ENCODE measurements at places on chromosomes 2 and 18.

- H3K36me3 ChIP-seq, result no peaks in the 10 kb centered on the region
- DNase-seq, result no peak
- no peak overlapping the region for H3K27ac ChIP-seq
- no peaks in the 10 kb centered on the region for H3K27me3 ChIP-seq
- no peak overlapping the region for H3K4me3 ChIP-seq
- H3K4me1 ChIP-seq, result peaks cover 11% of the 10 kb centered on the region
Measured at GRCh38 chr2:5911718-5912117, 219.5 kb downstream of the SOX11 start.

- H3K27me3 ChIP-seq, result no peaks in the 10 kb centered on the region
- H3K4me1 ChIP-seq, result no peaks in the 10 kb centered on the region
- no peak for DNase-seq
- H3K36me3 ChIP-seq, result no peaks in the 10 kb centered on the region
- no peak overlapping the region for H3K4me3 ChIP-seq
Measured at GRCh38 chr2:234863043-234863934, 88.5 kb upstream of the SH3BP4 start.

GRCh38 chr18:48959921-48960920 is 9.5 kb upstream of the SMAD7 start:
- H3K27me3 ChIP-seq, result no peaks in the 10 kb centered on the region
- no peak overlapping the region for H3K27ac ChIP-seq
- H3K4me3 ChIP-seq, result no peak overlapping the region

DNA sequence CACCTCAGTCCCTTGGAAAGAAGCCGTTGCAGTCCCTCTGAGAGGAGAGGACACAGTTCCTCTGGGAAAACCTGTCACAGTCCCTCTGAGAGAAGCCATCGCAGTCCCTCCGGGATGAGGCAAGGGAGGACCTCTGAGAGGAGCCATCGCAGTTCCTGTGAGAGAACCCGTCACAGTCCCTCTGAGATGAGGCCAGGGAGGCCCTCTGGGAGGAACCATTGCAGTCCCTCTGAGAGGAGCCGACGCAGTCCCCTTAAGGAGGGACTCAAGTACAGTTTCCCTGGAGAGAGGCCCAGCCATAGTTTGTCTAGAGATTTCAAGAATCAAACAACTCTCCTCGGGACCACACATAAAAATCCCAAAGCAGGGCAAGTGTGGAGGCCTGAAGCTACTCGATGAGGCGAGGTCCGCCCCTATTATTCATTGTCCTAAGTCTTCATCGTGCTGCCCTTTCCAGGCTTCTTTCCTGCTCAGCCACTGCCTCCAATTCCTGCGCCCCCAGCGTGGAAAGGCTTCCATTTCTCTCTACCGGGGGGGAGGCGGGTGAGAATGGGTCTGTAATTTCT is 630 bp upstream of the ZNF512 start:
- no peaks in the 10 kb centered on the region for H3K27me3 ChIP-seq
- DNase-seq, result no peak
- peak overlapping the region; percentile 85 for H3K4me3 ChIP-seq

- H3K4me3 ChIP-seq, result no peak overlapping the region
- DNase-seq, result peak; percentile 83
- no peaks in the 10 kb centered on the region for H3K27me3 ChIP-seq
- H3K27ac ChIP-seq, result peak overlapping the region; percentile 63
- peaks cover 25% of the 10 kb centered on the region for H3K4me1 ChIP-seq
- no peaks in the 10 kb centered on the region for H3K36me3 ChIP-seq
Measured at GRCh38 chr18:76212960-76213359, 282.1 kb downstream of the ZNF516 start.

- H3K36me3 ChIP-seq, result no peaks in the 10 kb centered on the region
- no peaks in the 10 kb centered on the region for H3K4me1 ChIP-seq
Measured at GRCh38 chr2:237192881-237193280, 107.2 kb downstream of the COPS8 start.

DNA sequence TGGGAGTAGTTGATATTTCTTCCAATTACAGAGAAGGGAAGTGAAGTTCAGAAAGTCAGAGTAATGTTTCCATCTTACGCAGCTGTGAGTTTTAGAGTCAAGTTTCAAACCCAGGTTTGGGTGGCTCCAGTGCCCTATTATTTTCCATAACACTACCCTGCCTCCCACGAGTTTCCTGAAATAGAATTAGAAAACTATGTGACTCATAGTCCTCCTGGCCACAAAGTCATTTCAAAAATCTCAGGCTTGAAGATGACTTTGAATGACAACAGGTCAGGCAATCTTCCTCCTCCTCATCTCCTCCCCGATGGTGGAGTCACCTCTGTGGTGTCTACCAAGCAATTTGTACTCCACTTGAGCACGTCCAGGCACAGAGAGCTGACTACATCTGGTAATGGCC is 212.3 kb upstream of the TRIB2 start:
- DNase-seq, result peak; percentile 11
- H3K27me3 ChIP-seq, result no peaks in the 10 kb centered on the region
- no peaks in the 10 kb centered on the region for H3K36me3 ChIP-seq
- H3K4me3 ChIP-seq, result no peak overlapping the region
- H3K27ac ChIP-seq, result no peak overlapping the region
- H3K4me1 ChIP-seq, result peaks cover 31% of the 10 kb centered on the region

- no peaks in the 10 kb centered on the region for H3K36me3 ChIP-seq
- DNase-seq, result no peak
- H3K27me3 ChIP-seq, result no peaks in the 10 kb centered on the region
- no peak overlapping the region for H3K4me3 ChIP-seq
Measured at GRCh38 chr2:219876931-219877330, 249.5 kb downstream of the SLC4A3 start.

Measured in MM.1S (cell line).